ENCODE measurements at places on chromosomes 6 and 20.

DNA sequence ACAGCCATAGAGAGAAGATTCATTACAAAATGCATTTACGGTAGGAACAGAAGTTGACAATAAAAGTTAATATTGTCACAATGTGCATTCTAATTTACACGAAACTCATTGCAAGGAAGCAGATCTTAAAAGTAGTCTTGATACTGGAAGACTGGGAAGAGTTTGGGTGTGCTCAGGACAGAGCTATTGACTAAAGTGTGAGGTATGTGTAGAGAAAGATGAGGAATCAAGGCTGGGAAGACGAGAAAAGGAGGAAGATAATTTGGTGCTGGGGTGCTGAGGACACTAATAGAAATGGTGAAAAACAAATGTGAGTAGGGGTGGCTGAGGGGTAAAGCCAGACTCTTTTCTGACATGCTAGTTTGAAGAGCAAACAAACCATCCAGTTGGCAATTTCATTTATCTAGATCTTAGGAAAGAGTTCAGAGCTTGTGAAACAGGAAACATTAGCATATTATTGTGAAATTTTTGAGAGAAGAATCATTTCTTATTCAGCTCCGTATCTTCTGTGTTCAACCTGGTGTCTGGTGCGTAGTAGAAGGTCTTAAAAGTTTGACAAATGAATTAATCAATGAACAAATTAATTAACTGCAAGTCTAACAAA lies 72.7 kb downstream of the ELOVL4 start:
- no peak for DNase-seq

GRCh38 chr6:165716886-165717285 lies 53.8 kb upstream of the PDE10A start:
- DNase-seq = no peak

GRCh38 chr20:45872626-45873025 lies 8.4 kb upstream of the ZSWIM1 start:
- no peak for DNase-seq

- no peak for DNase-seq
Observed at GRCh38 chr6:89190741-89191140, 26.4 kb downstream of the GABRR1 start.

DNA sequence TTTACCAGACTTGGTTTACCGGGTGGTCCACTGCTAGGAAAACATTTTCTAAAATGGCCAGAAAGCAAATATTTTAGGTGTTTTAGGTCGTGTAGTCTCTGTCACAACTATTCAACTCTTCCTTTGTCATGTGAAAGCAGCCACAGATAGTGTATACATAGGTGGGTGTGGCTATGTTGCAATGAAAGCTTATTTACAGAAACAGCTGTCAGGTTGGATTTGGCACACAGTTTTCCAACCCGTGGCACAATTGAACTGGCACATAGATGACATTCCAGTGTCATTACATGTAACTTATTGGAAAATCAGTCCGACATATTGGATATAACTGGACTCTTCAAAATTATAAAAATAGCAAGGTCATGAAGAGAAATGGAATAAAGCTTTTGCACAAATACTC lies 68.9 kb upstream of the KCNQ5 start:
- no peak for DNase-seq

DNA sequence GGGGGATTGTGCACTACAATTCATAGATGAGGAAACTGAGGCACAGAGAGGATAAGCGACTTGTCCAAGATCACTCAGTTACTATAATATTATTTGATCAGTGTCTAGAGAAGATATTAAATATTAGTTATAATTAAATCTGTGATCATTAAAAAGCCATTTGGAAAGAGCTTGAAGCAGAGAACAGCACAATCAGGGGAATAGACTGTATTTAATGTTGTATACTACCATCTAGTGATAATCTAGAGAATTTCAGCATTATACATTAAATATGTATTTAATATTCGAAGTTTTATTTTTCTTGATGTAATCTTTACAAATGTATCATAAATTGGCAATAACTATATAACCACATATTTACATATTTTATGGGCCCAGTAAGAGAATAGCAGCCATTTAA lies 20.1 kb upstream of the MTCL3 start:
- DNase-seq = no peak

- no peak for DNase-seq
Observed at GRCh38 chr6:88165844-88166492, at the start of gene CNR1. Gene CNR1, minus strand, starts transcription at chr6:88166347. Its CDS starts 21,073 bp downstream, at chr6:88145274.

DNA sequence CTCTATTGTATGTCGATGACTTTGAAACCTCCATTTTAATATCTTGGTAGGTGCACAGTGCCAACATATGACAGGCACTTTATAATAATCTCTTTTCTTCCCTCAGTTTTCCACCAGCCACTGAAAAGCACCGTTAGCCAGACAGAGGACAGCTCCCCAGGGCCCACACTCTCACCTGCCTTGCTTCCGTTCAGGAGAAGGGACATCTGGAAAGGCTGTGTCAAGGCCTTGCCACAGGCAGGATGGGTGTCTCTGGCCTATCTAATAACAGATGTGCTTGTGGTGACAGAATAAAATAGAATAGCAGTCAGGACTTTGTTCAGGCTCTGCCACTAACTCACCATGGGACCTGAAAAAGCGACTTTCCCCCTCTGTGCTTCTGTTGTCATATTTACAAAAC lies 75.5 kb upstream of the CCDC167 start:
- DNase-seq = no peak

DNA sequence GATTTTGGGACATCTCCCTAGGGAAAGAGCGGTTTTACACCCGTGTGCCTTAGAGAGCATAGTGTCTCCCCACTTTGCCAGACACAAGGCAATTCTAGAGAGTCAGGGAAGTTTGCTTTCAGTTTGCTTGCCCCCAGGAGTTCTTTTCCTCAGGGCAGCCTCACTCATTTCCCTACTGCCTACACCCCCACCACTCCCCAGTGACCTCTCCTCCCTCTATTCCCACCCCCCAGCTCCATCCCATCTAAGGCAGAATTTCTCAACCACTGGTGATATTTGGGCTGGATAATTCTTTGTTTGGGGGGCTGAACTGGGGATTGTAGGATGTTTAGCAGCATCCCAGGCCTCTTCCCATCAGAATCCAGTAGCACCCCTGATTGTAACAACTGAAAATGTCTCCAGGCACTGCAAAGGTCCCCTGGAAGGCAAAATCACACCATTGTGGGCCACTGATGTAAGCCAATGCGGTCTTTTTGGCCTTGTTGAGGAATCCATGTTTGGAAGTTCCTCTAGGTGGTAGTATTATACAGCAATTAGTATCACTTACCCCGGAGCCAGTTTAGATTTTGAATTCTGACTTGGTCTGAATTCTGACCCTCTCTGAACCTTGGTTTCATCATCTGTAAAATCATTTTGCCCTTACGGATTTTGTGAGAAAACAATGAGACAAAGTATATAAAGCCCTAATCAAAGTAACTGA lies 1.3 kb downstream of the EPPIN start:
- DNase-seq = no peak

DNA sequence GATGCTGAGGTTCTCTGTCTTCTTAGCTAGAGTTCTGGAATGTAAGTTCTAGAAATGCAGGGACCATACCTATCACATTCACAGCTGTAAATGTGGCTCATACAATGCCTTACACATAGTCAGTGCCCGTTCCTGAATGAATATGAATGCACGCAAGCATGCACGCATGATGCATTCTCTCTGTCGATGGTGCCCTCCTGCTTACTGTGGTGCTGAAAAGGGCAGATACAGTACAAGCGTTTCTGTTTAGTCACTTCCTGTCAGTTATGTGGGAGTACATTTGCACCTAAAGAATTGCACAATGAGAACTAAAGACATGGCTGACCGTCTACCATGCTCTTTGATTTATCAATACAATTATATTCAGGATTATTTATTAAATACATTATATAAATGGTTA lies 152.2 kb upstream of the SOX4 start:
- DNase-seq = no peak

GRCh38 chr6:7540595-7540994 lies 876 bp upstream of the DSP start:
- DNase-seq = no peak

DNA sequence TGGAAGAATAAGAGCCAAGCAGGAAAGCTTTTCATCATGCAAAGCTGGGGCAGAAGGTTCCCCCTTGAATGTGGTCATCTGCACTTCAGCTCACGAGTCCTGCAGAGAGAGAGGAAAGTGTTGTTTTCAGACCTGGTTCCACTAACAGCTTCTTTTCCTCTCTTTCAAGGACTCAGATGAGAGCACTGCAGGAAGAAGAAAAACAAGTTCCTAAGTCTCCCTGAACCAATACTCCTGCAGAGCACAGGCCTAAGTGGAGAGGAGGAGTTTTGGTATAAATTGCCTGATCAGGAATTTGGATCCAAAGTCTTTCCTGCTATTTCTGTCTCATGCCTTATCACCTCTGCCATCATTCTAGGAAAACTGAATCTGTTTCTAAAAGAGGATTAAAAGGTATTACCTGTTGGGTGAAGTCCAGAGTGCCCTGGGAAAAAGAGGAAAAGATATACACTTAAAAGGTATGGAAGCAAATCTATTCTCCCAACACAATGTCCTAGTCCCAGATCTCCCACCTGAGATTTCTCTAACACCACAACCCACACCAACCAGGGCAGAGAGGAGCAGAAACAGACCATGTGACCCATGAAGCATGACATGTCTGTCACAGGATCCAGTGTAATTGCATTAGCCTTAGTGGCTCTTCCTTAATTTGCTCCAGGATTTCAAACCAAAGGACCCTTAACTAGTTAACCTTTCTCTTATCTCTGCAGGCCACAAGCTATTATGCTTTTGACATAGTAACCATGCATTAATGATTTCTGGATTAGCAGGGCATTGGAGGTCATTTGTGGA lies 12.2 kb downstream of the HLA-DRB5 start:
- no peak for DNase-seq

GRCh38 chr6:125637207-125637606 lies 112.2 kb upstream of the HEY2 start:
- no peak for DNase-seq

- no peak for DNase-seq
Observed at GRCh38 chr6:149628875-149629510, 19.5 kb downstream of the KATNA1 start.

DNA sequence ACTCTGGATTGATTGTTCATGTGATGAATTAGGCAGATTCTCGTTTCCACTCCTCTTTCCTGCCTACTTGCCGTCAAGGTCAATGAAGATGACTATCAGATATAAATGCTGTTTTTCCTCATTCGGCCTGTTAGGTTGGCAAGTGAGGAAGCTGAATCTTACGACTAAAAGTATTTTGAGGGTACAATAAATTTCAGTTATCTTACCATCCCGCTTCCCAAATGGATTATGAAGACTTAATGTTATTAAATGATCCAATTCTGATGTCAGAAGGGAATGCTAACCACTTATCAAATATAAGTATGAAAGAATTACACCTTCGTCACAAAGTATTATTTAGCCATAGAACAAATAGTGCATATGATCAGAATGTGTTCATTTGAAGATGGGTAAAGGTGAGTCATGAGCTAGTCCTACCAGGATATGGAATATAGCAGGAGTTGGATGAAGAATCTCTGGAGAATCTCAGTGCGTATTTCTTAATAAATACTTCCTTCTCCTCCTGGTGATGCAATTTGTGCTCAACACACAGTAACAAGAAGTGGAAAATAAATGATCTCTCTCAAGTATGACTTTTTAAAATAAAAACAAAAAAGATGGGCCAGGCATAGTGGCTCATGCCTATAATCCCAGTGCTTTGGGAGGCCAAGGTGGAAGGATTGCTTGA lies 4.6 kb downstream of the GPLD1 start:
- no peak for DNase-seq

GRCh38 chr20:36167902-36168503 lies 13.5 kb downstream of the EPB41L1 start:
- DNase-seq = no peak

Measured in ascending aorta (tissue), 2 donors.